Activated naive CD4-positive, alpha-beta T cell treated with Interleukin-2 at 50 U/mL for 16 hours (primary cell): ENCODE measurements at places on chromosomes 7 and 10.
A peak's percentile ranks its signal among the peaks of the same experiment; 100 is the strongest.

- DNase-seq: no peak
Measured at GRCh38 chr10:79387974-79388850, 40.9 kb downstream of the PPIF start.

- no peak for DNase-seq
Measured at GRCh38 chr10:52106899-52107298, 207.2 kb upstream of the DKK1 start.

DNA sequence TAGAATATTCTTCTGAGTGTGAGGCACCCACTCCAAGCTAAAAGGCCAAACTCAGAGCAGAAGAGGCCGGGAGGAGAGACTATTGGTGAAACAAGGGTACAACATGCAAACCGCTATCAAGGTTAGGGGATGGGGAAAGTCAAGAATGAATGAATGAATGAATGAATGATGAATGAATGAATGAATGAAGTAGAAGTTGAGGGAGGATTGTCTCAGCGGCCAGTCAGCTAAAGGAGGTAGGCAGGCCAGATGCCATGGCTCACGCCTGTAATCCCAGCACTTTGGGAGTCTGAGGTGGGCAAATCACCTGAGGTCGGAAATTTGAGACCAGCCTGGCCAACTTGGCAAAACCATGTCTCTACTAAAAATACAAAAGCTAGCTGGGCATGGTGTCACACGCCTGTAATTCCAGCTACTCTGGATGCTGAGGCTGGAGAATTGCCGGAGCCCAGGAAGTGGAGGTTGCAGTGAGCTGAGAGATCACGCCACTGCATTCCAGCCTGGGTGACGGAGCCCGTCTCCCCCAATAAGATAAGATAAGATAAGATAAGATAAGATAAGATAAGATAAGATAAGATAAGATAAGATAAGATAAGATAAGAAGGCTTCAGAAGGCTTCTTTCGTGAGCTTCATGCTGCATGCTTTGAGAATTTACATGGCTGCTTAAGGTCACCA, 250.8 kb downstream of the CCDC3 start:
- no peak for DNase-seq

GRCh38 chr10:125259651-125260050, 99.3 kb upstream of the CTBP2 start:
- no peak for DNase-seq

- DNase-seq: no peak
Measured at GRCh38 chr10:131216681-131217230, 94.8 kb downstream of the TCERG1L start.

DNA sequence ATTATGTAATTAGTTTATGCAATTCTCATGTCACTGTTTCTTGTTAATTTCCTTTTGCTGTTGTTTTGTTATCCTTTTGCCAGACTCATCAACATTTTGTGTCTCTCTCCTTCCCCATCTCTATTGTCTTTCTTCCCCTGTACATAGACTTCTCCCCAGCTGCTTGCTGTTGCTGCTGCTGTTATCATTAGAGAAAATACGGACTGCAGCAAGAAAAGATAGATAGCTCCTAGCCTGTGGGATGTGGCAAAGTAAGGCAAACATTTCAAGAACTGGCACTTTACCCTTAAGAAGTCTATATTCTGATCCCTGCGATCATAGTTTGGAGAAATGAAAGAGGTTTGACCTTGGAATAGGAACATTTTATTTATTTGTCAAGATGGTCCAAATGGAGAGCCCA, 162.2 kb downstream of the AOAH start:
- no peak for DNase-seq

DNA sequence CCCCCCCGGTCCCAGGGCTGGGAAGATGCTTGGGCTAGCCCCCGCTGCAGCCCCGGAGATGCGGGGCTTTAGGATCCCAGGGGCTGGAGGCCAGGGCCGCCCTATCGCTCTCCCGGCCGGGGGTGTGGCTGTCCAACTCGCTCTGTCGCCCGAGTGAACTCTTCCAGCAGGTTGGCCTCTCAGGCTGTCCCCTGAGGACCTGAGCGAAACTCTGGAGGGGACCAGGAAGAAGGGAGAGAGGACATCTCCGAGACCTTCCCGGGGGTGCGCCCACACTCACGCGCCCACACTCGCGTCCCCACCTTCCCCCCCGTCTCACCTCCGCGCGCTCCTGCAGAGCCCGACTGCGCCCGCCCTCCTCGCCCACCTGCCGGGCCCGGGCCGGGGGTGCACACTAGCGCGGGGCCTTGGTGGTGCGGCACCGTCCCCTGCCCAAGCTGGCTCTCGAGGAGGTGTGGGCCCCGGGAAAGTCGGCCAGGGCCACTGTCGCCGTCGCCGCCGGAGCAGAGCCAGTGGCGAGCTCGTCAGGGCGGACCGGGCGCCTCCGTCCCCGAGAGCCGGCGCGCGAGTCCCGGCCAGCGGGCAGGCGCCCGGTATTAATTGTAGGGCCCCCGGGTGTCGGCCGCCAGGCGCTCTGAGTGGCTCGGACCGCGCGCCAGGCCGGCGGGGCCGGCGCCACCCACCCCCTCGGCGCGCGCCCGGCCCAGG, 101.7 kb upstream of the SVIL start:
- DNase-seq: peak; percentile 24

DNA sequence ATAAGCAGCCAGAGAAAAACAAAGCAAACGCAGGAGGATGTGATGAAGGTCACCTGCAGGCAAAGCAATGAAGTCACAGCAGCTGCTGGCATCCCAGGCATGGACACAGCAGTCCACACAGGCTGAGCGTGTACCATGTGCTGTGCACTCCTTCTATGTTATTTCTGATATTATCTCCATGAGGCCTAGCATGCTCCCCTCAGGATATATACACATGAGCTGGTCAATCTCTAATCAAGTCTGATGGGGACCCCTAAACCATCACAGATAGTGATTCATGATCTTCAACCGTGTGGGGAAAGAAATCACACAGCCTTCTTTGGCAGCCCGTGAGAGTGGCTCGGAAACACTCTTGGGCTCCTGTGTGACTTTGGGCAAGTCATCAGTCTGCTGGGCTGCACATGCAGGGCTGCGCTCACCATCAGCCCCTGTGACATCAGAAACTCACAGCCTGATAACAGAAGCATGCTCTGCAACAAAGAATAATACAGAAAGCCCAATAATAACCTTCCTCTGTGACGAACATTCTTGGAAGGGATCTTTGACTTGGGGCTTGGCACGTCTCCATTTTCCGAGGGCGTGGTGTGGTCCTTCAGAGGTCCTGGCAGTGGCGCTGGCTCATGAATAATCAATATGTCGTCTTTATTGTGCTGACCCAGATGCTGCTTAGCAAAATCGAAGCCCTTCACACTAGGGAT, 83.0 kb upstream of the ATP6V0A4 start:
- DNase-seq: no peak
